ENCODE measurements at places on chromosomes 1 and 21.
A peak's percentile ranks its signal among the peaks of the same experiment; 100 is the strongest.

GRCh38 chr1:228108742-228109072, 392 bp downstream of the MRPL55 start:
- DNase-seq: no peak

DNA sequence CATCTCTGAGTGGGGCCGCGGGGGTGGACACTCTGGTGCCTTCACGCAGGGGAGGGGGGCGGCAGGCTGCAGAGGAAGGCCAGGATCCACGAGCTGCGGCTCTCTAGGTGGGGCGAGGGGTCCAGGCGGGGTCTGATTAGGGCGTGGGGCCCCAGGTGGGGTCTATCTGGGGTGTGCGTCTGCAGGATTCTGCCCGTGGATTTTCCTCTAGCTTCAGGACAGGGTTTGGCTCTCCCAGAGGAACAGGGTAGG, 6.3 kb downstream of the JMJD4 start:
- DNase-seq: no peak

- DNase-seq: peak; percentile 67
Measured at GRCh38 chr1:16009030-16009460, 5.0 kb downstream of the SRARP start.

DNA sequence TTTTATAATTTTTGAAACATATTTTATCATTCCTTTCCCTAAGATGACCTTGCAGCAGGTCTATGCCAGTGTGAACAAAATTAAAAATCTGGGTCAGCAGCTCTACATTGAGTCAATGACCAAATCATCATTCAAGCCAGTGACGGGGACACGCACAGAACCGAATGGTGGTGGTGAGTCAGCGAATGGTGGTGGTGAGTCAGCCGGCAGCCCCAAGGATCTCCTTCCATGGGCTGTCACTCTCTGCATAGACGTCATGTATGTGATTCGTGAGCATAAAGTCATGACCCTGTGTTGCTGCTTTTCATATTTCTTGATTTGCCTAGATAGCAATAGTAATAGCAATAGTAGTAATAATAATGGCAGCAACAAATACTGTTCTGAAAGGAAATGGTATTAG, 26.3 kb downstream of the PER3 start:
- DNase-seq: peak; percentile 85

DNA sequence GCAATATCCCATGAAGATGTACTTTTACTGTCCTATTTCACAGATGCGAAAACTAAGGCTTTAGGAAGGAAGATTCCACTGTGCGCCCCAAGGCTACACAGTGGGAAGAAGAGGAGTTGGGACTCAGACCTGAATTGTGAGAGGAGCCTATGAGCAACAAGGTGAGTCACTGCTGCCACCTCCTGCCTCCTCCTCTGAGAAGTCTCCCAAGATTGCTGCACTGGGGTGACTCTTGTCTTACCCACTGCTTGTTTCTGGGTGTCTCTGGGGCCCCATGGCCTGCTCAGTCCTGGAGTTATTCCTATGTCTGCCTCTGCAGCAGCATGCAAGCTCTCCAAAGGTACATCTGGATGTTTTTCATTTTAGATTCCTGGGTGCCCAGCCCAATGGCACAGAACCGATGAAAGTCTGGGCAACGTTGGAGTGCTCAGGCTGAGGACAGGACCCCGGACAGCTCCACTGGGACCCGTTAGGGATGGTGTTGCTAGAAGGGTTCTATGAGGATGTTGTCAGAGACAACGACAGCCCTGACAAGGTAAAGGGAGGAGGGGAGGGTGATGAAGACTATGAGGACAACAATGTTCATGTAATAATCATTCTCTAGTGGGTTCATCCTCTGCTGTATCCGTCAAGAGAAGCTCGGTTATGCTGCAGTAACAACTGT, 11.0 kb upstream of the C1QA start:
- DNase-seq: peak; percentile 3

DNA sequence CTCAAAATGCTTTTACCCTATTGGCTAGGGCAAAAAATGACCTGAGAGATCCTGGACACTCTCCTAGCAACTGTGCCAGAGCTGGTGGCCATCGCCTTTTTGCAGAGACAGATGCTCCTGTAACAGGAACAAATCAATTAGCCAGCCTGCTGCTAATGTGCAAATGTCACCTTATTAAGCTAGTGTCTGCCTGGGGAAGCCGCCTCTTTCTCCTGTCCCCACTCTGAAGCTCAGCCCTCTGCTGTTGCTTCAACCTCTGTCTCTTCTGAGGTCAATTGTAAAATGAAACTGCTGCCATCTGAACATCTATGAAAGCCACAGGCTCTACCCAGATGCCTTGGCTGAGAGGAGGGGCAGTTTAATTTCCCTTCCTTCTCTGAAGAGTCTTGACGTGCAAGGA, 85.5 kb upstream of the CACNA1E start:
- DNase-seq: no peak

DNA sequence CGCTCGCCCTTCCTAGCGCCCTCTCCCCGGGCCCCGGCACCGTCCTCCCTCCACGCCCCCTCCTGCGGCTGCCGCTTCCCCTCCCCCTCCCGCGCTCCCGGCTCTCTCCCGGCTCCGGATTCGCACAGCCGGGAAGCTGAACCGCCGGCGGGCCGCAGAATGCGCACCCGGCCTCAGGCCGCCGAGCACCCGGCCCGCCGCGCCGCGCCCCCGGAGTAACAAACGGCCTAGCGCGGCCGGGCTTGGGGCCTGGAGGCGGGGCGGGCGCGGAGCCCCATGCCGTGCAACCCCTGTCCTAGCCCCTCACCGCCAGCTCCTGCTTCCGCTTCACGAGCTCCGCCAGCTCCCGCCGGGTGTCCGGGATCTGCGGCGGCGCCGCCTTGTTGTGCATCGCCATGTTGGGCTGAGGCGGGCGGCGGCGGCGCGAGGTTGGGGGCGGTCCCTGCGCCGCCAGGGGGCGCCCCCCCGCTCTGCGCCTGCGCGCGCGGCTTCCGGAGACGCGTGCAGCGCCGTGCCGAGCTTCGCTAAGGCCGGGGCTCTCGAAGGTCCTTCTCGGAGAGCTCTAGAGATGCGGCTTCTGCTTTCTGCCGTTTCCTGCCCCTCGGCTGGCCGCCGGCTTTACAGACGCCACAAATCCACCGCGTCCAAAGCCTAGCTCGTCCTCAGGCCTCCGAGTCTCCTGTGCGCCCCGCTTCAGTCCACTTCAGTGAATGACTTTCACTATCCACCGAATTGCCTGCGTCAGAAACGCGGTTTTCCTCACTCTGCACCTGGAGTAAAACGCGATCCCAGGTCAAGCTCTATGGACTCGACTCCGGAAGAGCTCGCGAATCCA, at the start of gene MEAF6:
MEAF6 (minus strand) TSS at position 417 of the 835 bp plus-strand sequence; CDS start at position 397, 20 bp downstream.
- peak; percentile 78 for DNase-seq

DNA sequence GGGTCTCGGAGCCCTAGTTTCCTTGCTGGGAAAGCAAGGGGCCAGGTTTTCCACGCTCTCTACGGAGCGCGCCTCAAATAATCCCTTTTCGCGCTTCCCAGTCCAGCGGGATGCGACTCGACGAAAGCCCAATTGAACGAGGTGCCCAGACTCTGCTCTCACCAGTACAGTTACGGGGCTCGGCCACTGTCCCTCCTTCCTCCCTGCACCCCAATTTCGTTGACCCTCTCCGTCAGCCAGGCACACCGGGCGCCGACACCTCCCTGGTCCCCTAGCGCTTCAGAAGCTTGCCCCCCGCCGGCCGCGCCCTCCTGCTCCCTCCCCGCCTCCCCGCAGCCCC, 389 bp downstream of the SEMA6C start:
- DNase-seq: no peak

- DNase-seq: no peak
Measured at GRCh38 chr21:43817157-43818086, 28.0 kb downstream of the RRP1 start.

DNA sequence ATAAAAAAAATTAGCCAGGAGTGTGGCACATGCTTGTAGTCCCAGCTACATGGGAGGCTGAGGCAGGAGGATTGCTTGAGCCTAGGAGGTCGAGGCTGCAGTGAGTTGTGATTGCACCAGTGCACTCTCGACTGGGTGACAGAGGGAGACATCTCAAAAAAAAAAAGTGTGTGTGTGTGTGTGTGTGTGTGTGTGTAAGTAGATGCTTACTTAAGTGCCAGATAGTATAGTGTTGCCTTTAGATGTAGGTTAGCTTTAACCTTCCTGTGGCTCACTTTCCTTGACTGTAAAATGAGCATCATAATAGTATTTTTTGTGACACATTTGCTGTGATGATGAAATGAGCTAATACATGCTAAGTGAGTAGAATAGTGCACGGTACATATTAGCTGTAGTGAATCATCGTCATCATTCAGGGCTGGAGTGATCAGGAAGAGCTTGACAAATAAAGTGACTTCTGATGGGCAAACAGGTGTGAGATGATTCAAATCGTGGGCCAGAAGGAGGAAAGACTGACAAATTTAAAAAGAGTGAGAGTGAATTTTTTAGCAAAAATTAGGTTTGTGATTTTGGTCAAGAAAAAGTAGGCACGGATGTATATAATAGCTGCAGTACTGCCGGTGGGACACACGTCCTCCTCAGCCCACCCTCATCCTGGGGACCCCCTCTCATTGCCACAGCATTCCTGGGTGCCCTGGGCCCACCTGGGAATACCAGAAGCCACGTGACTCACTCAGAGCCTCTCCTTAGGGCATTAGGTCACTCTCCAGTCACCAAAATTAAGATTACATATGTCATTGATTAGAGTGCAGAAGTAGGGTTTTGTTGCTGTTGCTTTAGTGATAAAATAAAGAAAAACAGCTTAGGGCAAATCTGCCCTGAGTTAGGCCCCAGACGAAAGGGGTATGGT, 33.9 kb downstream of the EIF2D start:
- peak; percentile 32 for DNase-seq

GRCh38 chr1:162857850-162858249, 3.1 kb downstream of the CCDC190 start:
- DNase-seq: peak; percentile 36

DNA sequence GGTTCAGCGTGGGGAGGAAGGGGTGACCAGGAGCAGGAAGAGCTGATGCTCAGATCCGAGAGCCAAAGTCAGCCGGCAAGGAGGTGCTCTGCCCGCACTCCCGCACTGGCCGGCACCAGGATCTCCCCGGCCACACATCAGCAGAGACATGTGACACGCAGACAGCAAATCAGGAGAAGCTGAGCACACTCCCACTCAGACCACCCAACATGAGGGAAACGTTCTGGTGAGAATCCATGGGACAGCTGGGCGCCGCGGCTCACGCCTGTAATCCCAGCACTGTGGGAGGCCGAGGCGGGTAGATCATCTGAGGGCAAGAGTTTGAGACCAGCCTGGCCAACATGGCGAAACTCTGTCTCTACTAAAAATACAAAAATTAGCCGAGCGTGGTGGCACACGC, 18.6 kb upstream of the PTTG1IP start:
- peak; percentile 17 for DNase-seq

DNA sequence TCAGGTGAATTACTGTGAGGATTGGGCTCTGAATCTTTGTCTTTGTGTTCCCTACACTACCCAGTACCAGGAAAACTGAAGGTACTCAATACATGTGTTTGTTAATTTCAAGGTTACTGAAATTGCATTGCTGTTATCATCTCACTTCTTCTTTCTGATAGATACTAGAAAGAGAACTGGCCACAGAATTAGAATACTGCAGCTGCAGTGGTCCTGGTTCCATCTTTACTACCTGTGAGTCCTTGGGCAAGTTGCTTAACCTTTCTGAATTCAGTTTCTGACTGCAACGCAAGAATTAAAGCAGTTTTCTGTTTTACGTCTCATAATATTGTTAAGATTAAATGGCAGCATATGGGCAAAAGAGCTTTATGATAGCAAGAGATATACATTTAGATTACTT, 263.5 kb downstream of the LMO4 start:
- no peak for DNase-seq

GRCh38 chr1:205950826-205951549, 7.7 kb upstream of the SLC26A9 start:
- DNase-seq: peak; percentile 54

- DNase-seq: no peak
Measured at GRCh38 chr1:206782448-206782847, 10.2 kb upstream of the IL10 start.

DNA sequence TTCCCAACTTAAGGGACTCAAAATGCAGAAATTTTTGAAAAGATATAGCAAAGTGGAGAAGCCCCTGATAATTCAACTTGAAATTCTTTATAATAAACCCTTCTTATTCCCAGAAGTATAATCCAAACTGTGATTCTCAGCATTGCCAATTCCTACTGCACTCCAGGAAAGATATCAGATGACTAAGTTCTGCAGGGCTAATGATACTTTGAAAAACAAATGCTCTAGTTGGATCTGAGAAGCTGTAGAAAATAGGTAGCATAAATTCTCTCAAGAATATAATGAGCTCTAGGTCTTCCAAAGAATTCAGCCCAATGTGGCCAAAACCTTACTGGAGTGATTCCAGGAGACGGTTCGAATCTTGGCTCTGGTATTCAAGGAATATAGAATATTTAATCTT, 294.0 kb upstream of the PTBP2 start:
- no peak for DNase-seq

DNA sequence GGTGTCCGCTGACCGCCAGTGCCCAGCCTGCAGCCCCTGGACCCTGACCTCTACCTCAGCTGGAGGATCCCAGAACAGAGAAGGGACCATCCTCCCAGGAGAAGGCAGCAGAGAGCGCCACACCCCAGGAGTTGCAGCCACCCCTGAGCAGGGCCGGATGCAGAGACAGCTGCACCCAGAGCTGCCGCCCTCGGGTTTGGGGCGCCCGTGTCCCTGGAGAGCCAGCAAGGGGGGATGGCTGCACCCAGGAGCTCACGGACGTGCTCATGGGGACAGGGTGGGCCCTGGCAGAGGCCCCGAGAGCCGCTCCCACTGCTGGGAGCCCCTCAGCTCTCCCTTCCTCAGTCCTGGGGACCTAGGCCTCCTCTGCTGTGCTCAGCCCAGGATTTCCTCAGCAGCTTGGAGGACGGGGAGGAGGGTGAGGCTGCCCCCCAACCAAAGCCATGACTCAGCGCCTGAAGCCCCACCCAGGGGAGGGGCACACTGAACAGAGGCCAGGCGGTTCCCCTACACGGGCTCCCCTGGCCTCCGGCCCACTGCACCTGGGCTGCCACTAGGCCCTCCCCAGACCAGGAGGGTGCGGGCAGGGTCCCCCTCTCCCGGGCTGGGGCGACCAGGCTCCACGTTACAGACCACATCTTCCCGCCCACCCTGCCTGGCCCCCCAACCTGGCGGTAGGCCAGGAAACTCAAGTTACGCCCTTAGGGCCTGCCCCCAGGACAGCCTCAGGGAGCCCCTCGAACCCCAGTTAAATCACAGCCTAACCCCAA, 2.2 kb downstream of the ACAP3 start:
- DNase-seq: peak; percentile 79
